Effector memory CD4-positive, alpha-beta T cell (primary cell): ENCODE measurements at places on chromosomes 5 and 9.

DNA sequence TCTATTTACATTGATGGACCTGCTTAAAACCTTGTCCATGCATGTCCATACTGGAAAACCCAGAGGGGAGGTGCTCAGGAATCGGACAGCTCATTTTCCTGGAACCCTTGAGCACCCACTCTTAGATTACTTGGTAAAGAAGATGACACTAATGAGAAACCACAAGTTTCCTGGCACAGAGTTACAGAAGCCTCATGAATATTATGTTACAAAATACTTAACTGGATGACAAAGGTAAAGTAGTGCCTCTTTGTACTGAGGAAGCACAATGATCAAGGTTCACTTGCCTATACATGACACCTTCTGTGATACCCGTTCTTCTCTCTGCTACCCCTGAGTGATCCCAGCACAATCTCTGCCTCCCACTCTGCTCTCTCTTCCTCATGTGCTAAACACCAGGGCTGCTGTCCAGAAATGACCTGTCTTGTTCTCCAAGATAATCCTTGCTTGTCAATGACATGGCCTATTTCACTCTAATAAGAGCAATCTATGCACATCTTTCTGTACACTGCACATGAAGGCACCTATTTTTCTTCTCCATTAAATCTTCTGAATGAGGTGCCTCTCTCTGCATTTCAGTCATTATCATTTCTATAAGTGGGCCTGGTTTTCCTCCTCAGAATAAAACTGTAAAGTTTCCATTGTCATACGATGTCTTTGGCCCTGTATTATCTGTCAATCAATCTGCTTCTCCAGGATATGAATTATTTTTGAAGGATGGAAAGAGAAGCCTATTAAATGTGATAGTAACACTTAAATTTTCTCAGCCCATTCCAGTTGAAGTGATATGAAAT is 684.0 kb upstream of the ACO1 start:
- DNase-seq, result no peak

DNA sequence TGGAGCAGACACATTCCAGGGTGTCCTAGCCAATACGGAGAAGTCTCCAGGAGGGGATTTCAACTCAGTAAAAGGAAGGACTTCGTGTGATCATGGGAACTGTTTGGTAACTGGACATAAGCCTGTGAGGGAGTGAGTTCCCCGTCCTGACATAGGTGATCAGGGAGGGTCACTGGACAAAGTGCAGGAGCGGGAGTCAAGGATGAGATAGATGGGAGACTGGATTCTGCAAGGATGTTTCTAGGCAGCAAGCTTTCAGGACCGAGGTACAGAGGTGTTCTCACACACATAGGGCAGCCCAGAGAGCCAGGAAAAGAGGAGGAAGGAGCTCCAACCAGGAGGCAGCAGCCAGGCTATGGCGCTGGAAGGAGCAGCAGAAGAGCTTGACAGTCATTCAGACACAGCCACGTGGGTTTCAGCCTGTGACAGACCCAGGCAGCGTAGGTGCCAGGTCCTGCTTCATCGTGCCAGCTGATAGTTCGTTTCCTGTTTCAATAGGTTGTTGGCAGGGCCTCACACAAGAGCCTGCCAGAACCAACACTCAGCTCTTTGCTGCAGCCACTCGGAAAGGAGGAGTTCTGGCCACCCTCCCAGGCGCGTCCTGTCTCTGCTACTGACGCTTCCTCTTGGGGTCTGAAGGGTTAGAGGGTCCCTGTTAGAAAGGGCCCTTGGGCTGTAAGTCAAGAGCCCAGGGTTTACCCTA is 84.1 kb downstream of the AMBP start:
- DNase-seq, result no peak

DNA sequence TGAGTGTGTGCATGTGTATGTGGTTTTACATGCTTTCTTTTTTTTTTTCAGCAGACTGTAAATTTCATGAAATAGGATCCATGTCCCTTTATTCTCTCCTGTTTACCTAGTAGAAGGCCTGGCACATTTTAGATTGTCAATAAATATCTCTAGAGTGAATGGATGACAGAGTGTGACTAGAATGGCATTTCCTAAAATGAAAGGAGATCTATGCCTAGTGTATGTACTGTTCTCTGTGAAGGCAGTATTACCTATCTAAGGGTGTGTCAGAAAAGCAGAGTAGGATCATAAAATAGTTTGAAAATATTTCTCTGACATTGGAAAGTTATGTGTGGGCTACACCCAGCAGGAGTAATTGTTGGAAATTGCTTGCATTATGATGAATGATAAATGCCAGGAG is 1876.0 kb upstream of the C9orf72 start:
- DNase-seq, result no peak

DNA sequence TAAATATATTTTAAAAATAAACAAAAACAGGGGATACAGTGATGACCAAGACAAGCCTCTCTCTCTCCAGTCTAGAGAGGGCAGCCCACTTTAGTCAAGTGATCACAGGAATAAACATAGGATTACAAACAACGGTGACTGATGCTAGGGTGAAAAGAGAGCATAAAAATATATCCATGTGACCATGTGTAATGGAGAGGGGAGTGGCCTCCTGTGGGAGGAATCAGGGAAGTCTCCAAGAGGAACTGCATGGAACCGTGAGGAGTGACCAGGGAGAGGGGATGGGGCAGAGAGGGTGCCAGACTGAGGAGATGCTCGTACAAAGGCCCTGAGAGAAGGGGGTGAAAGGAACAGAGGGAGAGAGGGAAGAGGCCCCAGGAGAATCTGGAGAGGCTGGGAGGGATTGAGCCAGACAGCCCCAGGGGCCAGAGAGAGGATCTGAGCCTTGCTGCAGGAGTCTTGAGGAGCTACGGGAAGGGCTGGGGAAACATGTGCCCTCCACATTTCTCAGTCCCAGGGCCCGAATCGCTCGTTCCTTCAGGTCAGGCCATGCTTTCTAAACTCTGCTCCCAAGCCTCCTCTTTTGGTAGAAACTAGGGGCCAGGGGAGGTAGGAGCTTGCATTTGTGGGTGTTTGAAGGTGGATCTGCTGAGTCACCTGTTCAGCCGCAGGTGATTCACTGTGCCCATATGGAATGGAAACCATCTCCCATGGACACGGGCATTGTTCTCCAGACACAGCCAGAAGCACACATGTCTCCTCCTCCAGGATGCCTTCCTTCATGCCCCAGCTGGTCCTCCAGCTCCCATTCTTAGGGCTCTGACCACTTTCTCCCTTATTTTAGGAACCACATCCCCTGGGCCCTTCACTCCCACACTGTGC is 63.8 kb downstream of the PAX5 start:
- no peak for DNase-seq

GRCh38 chr9:96523374-96523773 is 73.4 kb downstream of the HABP4 start:
- DNase-seq, result no peak

- peak; percentile 70 for DNase-seq
These were observed 32.0 kb upstream of the ADAM19 start for GRCh38 chr5:157607371-157608161.

- no peak for DNase-seq
These were observed 27.4 kb downstream of the KIAA1191 start for GRCh38 chr5:176334031-176334770.

- no peak for DNase-seq
These were observed 29.0 kb upstream of the CCDC112 start for GRCh38 chr5:115325296-115325959.

DNA sequence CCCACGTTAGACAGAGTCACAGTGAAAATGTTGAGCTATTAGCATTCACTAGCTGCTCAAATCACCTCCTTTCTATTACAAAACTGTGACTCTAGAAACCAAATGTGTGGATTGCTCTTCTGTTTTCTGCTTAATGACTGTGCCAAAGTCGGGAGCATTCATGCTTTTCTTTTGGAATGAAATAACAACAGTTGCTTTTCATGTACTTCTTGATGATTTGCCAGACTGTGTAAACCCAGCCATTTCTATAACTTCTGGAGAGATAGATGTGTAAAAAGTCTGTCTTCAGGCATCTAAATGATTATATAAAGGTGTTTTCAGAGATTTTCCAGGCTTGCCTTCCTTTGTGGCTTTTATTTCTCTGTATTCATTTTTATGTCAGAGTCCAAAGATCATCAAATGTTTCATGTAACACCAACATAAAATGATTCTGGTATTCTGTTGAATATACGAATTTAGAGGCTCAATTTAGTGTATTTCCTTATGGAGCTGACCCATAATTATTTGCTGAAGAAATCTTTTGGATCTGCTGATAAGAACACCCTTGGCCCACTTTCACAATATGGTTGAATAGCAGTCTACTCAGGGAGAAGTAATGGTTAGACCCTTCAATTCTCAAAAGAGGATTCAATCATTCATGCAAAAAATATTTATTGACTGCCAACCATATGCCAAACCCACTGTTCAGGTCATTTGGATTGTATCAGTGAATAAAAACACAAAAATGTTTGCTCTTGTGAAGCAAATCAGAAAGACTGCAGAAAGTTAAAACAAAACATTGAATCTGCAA is 581.2 kb downstream of the CDH18 start:
- DNase-seq, result no peak

DNA sequence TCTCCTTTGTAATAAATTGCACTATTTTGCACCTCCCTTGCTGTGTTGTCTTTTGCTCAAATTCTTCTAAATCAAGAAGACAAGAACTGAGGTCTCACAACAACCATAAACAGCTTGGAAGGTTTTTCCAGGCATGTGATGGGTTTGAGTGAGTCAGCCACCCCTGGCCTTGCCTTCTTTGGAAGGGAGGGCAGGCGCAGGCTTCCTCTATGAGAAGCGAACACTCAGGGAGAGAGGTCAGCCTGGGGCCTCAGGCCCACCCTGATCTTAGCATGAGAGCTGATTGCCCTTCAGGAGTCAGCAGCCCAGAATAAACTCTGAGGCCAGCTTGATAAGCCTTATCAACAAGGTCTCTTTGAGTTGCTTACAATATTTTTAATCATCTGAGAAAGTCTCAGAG is 31.6 kb downstream of the S1PR3 start:
- DNase-seq, result no peak
